ENCODE measurements at places on chromosomes 11 and 22.

DNA sequence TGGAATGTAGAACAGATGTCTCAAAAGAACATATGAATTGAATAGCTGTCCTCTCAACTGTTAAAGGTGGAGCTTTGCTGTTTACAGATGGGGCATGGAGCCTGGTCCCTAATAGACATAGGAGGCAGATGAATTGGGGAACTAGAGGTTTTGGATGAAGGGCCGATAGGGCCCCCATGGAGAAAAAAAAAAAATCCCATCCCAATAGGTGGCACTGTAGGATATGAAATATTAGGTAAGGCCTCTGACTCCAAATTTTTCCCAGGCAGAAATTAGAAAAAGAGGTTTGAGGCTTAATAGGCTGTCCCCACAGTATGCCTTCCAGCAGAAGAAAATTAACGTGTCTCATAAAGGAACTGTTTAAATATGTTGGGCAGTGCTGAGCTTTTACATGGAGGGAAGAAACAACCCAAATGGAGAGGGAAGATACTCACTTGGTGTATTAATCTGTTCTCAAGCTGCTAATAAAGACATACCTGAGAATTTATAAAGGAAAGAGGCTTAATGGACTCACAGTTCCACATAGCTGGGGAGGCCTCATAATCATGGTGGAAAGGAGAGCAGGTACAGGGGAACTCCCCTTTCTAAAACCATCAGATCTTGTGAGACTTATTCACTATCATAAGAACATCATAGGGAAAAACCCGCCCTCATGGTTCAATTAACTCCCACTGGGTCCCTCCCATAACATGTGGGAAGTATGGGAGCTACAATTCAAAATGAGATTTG lies 30.1 kb upstream of the TMEM45B start:
- no peak for DNase-seq

- DNase-seq, result no peak
Measured at GRCh38 chr11:13928566-13929251, 33.8 kb upstream of the SPON1 start.

- DNase-seq, result no peak
Measured at GRCh38 chr22:44821741-44822475, 69.5 kb downstream of the ARHGAP8 start.

GRCh38 chr11:75429902-75430713 lies 2.9 kb downstream of the KLHL35 start:
- peak; percentile 70 for DNase-seq

GRCh38 chr11:78261367-78261766 lies 72.6 kb downstream of the USP35 start:
- DNase-seq, result no peak
